ENCODE measurements at places on chromosomes 2 and 18. TPM values are rescaled to one million over a fixed set of nuclear protein-coding genes. Genes with fewer than 3 reads are reported as not detected.

SERPINB2 gene
- 0.28 TPM for total RNA-seq

AGXT gene
- not detected for total RNA-seq

DNA sequence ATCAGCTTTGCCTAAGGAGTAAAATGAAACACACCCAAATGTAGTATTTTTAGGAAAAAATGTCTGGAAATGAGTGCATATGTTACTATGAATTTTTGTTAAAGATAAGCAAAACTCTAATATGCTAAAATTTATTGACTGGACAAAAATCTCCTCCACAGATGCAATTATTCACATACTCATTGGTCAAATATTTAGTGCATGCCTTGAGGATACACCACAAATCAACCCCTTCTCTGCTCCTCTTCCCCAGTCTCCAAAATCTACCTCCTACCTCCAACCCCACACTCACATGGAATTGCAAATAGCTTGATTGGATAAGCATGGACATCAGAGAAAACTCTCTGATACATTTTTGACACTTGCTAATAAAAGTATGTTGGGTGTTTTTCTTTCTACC lies 95.6 kb upstream of the CDC42EP3 start:
- no peak overlapping the region for H3K4me3 ChIP-seq
- no peaks in the 10 kb centered on the region for H3K27me3 ChIP-seq
- no peaks in the 10 kb centered on the region for H3K36me3 ChIP-seq
- H3K4me1 ChIP-seq, result peaks cover 9% of the 10 kb centered on the region
- peak overlapping the region; percentile 57 for H3K27ac ChIP-seq

DNA sequence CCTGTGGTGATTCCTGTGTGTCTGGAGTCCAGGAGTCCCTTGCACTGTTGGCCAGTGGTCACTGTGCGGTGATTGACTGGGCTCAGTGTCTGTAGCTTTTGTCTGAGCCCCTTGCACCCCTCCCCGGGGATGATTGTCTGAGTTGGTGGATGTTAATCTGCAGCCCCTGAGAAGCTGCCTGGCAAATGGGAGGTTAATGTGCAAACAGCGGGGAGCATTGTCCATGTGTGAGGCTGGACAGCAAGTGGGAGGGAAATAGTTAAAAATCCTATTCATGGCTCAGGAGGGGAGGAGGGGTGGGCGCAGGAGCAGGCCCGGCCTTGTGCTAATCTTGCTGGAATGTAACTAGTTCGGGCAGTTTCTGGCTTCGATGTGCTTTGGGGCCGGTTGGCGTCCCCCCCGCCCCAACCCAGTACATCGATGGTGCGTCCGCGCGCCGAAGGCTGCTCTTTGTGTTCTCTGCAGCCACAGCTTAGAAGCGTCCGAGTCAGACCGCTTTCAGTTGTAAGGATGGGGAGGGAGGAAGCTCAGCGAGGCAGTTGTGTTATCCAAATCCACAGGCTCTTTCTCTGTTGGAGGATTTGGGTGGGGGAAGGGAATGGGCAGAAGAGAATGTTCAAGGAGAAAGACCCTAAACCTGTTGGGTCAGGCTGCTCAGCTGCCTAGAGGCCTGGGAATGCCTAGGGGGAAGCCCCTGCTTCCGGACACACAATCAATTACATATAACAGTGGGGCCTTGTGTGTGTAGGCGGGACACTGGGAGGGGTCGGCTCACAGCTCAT lies 71.8 kb downstream of the TGOLN2 start:
- no peaks in the 10 kb centered on the region for H3K36me3 ChIP-seq
- peak overlapping the region; percentile 15 for H3K4me3 ChIP-seq
- no peaks in the 10 kb centered on the region for H3K27me3 ChIP-seq
- peak overlapping the region; percentile 57 for H3K27ac ChIP-seq
- DNase-seq, result no peak
- H3K4me1 ChIP-seq, result peaks cover 51% of the 10 kb centered on the region

- no peaks in the 10 kb centered on the region for H3K27me3 ChIP-seq
- no peak for DNase-seq
- H3K4me1 ChIP-seq, result no peaks in the 10 kb centered on the region
- no peaks in the 10 kb centered on the region for H3K36me3 ChIP-seq
These were observed 2.2 kb downstream of the INPP4A start for GRCh38 chr2:98446850-98447249.

GRCh38 chr18:23276451-23276850 lies 141.2 kb downstream of the CABLES1 start:
- no peak overlapping the region for H3K27ac ChIP-seq
- H3K4me3 ChIP-seq, result no peak overlapping the region
- H3K27me3 ChIP-seq, result no peaks in the 10 kb centered on the region
- DNase-seq, result peak; percentile 72
- H3K4me1 ChIP-seq, result no peaks in the 10 kb centered on the region
- H3K36me3 ChIP-seq, result no peaks in the 10 kb centered on the region

GRCh38 chr18:34718610-34719009 lies 8.5 kb downstream of the DTNA start:
- H3K4me3 ChIP-seq, result no peak overlapping the region
- no peak for DNase-seq
- no peaks in the 10 kb centered on the region for H3K27me3 ChIP-seq
- no peak overlapping the region for H3K27ac ChIP-seq
- no peaks in the 10 kb centered on the region for H3K36me3 ChIP-seq

DNA sequence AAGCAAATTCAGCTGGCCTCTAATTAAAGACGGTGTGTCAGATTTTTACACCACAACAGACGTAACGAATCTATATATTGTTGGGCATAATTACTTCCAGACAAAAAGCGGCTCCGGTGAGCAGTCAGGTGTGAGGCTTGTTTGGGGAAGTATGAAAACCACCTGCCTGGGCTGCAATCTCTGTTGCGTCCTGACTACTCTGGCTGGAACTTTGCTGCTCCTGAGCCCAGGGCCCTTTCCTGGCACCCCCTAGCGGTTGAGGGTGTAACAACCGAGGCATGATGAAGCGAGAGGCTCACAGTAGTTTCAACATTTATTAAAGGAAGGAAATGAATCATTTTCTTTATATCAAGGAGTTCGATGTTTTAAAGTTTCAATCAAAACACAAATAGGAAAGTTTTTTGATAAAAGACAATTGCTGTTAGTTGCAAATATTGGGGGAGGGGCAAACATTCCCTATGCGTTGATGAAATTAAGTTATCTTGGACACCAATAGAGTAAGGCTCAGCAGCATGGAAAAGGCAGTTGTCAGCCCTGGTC lies 10.6 kb upstream of the ITGB6 start:
- H3K4me1 ChIP-seq, result no peaks in the 10 kb centered on the region
- H3K27ac ChIP-seq, result no peak overlapping the region
- DNase-seq, result peak; percentile 36

GRCh38 chr18:79164706-79165105 lies 95.5 kb downstream of the ATP9B start:
- no peak for DNase-seq
- H3K4me3 ChIP-seq, result no peak overlapping the region
- no peaks in the 10 kb centered on the region for H3K27me3 ChIP-seq
- no peaks in the 10 kb centered on the region for H3K4me1 ChIP-seq

GRCh38 chr18:70468861-70469547 lies 180.2 kb downstream of the SOCS6 start:
- H3K4me1 ChIP-seq, result peaks cover 7% of the 10 kb centered on the region
- H3K36me3 ChIP-seq, result no peaks in the 10 kb centered on the region
- H3K4me3 ChIP-seq, result no peak overlapping the region
- H3K27me3 ChIP-seq, result no peaks in the 10 kb centered on the region
- H3K27ac ChIP-seq, result no peak overlapping the region

- no peaks in the 10 kb centered on the region for H3K4me1 ChIP-seq
- DNase-seq, result no peak
- H3K4me3 ChIP-seq, result no peak overlapping the region
These were observed 133.9 kb upstream of the CDH20 start for GRCh38 chr18:61199171-61199848.

DNA sequence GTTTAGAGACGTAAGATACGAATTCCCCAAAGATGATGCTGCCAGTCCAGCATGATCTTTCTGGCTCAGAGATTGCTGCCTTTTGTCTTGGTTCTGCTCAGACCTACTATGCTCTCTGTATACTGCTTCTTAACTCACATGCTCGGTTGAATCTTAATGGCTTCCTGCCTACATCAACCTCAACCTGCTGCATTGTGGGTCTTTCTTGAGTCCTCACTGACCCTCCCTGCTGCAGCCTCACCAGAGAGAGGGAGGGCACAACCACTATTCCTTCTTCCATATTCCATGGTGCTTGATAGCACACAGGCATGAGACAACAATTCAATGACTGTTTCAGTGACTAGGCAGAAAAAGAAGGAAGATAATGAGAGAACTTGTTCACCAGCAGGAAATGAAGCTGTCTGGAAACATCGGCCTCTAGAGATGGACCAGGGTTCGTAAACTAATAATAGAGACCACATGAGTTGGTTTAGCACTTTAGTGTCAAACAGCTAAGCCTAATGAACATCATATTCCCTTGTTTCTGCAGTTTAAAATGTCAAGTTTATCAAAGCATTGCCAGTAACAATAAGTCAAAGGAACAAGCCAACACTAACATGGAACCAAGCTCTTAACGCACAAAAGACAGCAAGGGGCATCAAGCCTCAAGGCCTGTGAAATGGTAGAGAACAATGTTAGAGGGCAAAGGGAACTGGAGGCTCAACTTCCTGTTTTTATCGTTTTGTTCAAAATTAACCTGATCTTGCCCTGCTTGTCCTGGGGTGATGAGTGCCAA lies 333.9 kb downstream of the PDE11A start:
- H3K27ac ChIP-seq, result no peak overlapping the region
- DNase-seq, result no peak
- no peak overlapping the region for H3K4me3 ChIP-seq
- no peaks in the 10 kb centered on the region for H3K4me1 ChIP-seq

GRCh38 chr18:62023536-62023935 lies 130.7 kb upstream of the RNF152 start:
- no peak for DNase-seq
- H3K36me3 ChIP-seq, result no peaks in the 10 kb centered on the region
- H3K4me3 ChIP-seq, result no peak overlapping the region
- H3K27me3 ChIP-seq, result no peaks in the 10 kb centered on the region
- H3K4me1 ChIP-seq, result no peaks in the 10 kb centered on the region
